ENCODE measurements at places on chromosomes 1 and 21.

GRCh38 chr1:203932556-203932955, 71.2 kb downstream of the SNRPE start:
- no peak for DNase-seq

GRCh38 chr1:203858055-203858454, 3.3 kb upstream of the SNRPE start:
- no peak for DNase-seq

DNA sequence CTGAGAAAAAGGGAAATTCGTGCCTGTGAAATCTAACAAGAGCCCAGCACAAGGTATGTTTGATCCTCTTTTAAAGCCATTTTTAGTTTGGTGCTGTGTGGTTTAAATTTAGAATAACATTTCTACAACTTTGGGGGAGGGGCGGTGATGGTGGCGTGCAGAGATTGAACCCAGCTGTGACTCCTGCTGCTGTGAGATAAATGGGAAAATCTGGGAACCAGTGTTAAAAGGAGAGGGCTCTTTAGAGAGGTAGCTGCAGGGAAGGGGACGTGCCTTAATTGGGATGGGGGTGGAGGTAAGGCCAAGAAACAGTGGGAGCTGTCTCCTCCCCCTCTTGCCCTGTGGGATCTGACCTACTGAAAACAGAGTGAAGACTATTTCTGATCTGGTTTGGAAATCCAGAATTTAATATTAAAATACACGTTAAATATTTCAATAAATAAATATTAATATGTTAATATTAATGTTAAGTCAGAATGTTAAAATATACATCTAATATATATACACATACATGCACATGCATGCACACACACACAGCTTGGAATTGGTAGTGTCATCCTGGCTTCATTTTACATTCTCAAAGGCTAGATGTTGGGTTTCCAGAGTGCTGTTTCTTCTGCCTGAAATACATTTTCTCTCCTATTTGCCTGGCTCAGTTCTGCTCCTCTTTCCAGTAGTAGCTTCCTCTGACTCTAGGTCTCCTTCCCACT, 30.1 kb upstream of the DNAJC6 start:
- no peak for DNase-seq

- DNase-seq: peak; percentile 88
These were observed at the start of gene SDHC for GRCh38 chr1:161314201-161314981. Gene SDHC, plus strand, starts transcription at chr1:161314381. Its CDS starts 25 bp downstream, at chr1:161314406.

DNA sequence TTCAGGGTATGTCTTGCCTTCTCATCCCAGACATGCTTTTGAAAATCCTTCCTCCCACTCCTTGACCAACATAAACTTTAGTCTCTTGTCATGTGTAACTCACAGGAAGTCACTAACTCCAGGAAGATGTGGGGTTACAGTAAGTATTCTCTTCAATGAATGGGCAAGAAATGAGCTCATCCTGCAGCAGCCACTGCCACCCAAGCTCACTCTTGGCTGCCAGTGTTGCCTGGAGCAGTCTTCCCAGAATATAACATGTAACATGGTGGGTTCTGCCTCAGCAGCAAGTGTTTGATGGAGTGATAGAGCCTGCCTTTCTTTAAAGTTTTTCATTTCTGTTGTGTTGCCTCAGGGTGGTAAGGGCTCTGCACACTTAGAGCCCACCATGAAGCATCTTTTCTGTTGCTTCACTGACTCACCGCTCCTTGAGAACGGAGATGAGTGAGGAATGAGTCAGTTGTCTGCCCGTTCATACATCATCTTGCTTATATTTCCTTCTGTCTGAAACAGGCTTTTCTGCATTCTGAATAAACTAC, 187.0 kb downstream of the TPR start:
- no peak for DNase-seq

GRCh38 chr1:19454265-19455146, 30.8 kb downstream of the CAPZB start:
- no peak for DNase-seq

DNA sequence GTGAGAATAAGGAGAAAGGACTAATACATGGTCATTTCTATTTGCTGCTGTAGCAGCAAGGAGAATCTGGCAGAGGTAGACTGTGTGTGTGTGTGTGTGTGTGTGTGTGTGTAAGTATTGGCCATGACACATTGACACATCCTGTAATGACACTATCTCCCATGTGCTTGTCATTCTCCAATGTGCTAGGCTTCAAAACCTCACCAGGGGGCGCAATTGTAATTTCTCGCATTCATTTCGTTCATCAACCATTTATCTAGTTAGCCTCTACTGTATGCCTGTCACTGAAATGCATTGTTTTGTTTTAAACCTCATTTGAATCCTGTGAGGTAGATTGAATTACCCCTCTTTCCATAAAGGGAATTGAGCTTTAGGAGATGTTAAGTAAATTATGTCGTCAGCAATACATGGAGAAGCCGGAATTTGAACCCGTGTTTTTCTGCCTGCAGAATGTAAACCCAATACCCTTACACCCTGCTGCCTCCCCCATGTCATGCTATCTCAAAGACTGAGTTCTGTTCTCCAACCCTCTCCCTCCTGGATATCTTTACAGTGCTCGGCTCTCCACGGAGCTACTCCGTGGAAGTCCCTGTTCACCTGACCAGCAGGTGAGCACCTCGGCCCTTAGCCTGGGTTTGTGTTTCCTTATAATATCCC, 100.8 kb downstream of the UCK2 start:
- DNase-seq: peak; percentile 47

- DNase-seq: peak; percentile 37
These were observed 788.4 kb upstream of the PRMT6 start for GRCh38 chr1:106268070-106268469.

DNA sequence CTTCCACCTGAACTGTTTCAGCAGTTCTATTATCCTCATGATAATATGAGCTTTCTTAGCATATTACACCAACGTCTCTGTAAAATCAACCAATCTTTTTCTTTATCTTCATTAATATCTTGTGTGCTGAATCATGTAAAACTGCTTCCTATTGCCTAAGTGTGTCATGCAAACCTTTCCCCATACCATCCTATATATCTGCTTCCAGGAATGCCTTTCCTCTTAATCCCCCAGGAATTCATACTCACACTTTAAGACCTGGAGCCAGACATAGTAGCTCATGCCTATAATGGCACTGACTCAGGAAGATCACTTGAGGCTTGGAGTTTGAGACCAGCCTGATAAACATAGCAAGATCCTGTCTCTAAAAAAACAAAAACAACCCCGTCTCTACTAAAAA, 183.9 kb downstream of the NRIP1 start:
- DNase-seq: no peak

All from Caco-2 (cell line).